ENCODE measurements at places on chromosomes 3 and 15.

- DNase-seq = no peak
These were observed 38.1 kb upstream of the IQSEC1 start for GRCh38 chr3:13111173-13111872.

- DNase-seq = no peak
These were observed 448.5 kb downstream of the NAALADL2 start for GRCh38 chr3:175307642-175308041.

GRCh38 chr3:172516318-172517214 lies 6.7 kb downstream of the TNFSF10 start:
- peak; percentile 55 for DNase-seq

GRCh38 chr15:33008284-33008995 lies 186.1 kb downstream of the FMN1 start:
- DNase-seq = no peak

GRCh38 chr3:184786280-184786941 lies 25.6 kb upstream of the VPS8 start:
- DNase-seq = peak; percentile 77

- DNase-seq = no peak
These were observed 212.5 kb upstream of the CNTN6 start for GRCh38 chr3:880371-880770.

- no peak for DNase-seq
These were observed 6.7 kb upstream of the FETUB start for GRCh38 chr3:186633481-186633880.

- DNase-seq = no peak
These were observed 41.8 kb downstream of the FILIP1L start for GRCh38 chr3:100072326-100073048.

GRCh38 chr3:168165390-168166269 lies 69.9 kb upstream of the GOLIM4 start:
- no peak for DNase-seq

DNA sequence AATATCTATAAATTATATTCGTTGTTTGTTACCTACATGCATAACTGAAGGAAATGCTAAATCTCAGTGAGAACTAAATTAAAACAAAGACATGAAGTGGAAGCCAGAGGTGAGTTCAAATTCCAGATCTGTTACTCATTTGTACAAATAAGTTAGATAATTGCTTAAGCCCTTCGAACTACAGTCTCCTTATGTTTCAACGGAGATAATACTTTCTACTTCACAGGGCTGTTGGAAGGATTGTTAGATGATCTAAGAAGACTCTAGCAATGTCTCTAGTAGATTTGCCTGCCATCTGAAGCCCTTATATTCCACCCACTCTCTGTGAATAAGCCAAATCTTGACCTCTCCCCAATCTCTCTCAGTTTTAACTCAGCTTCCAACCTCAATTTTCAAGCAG lies 125.8 kb downstream of the P2RY1 start:
- no peak for DNase-seq

GRCh38 chr3:30918761-30919160 lies 24.3 kb upstream of the GADL1 start:
- no peak for DNase-seq

DNA sequence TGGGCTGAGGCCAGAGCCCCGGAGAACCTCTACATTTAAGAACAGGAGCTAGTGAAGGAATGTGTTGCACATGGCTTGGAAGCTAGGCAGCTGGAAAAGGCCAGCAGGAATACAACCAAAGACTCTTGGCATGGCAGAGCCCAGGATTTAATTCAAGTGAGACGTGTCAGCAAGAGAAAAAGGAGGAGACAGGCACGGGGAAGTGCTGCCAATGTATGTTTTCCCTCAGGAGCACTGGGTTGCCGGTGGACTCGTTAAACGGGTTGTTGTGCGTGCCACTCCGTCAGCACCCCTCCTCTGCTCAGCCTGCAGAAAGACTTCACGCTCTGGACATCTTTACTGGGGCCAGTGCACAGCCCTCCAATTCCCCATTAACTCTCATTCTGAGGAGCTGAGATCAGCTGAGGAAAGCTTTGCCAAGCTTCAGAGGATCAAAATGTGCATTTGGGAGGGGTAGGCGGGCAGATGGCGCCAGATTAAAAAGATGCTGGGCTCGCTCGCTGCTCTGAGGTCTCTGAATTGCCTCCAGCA lies 103.7 kb downstream of the PDZRN3 start:
- peak; percentile 62 for DNase-seq

DNA sequence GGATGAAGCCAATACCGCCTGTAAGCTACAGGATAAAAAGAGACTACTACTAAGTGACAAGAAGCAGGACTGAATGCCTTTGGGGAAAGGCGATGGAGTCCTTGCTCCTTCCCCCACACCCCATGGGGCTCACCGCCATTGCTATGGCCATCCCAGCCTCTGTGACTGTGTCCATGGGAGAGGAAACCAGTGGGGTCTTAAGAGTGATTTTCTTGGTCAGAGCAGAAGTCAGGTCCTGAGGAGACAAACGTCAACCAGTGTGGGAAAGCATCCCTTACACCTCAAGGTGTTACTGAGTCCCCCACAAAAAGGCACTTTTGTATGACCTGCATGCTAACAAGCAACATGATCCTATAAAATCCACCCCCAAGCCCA lies 913 bp downstream of the IMPDH2 start:
- DNase-seq = no peak

Data from Right ventricle myocardium superior (tissue), 1 donor.